ENCODE measurements at places on chromosomes 6 and 20. TPM values are rescaled to one million over a fixed set of nuclear protein-coding genes. Genes with fewer than 3 reads are reported as not detected.

GRCh38 chr6:156776470-156776839 is 723 bp upstream of the ARID1B start:
- no peak for DNase-seq

GRCh38 chr20:40087496-40087895 is 601.5 kb downstream of the MAFB start:
- no peak for DNase-seq

GRCh38 chr20:51484831-51485230 is 57.7 kb downstream of the NFATC2 start:
- DNase-seq, result no peak

DNA sequence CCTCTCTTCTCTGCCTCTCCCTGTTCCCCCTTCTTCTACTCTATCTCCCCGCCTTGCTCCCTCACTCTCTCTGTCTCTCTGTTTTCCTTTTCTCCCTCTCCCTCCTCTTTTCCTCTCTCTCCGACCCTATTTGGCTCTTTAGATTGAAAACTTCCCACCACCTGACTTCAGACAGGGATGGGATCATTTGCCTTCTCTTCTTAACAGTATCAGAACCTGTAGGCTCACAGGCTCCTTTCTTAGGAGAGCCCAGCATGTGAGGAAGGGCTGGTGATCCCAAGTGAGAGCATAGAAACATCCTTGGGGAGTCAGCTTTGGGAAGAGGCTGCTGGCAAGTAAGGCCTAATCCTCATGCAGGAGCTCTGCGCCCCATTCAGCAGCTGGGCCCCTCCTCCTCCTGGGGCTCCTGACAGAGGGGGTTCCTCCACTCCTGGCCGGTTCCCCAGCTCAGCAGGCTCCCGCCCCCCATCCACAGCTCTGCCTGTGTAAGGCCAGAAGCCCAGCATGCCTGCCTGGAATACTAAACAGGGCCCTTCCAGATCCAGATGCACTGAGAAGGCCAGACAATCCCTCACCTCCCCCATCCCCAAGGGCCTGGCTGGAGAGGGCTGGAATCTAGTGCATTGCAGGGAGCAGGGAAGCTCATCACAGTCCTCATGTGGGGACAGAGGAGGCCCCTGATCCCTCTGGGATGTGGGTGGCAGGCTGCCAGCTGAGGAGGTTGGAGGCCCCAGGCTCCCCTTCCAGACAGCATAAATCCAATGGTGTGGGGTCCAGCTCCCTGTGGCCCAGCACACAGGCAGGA is 93.4 kb downstream of the PTPRT start:
- DNase-seq, result no peak

- no peak for DNase-seq
These were observed 12.3 kb downstream of the MAP3K7 start for GRCh38 chr6:90574610-90575009.

DNA sequence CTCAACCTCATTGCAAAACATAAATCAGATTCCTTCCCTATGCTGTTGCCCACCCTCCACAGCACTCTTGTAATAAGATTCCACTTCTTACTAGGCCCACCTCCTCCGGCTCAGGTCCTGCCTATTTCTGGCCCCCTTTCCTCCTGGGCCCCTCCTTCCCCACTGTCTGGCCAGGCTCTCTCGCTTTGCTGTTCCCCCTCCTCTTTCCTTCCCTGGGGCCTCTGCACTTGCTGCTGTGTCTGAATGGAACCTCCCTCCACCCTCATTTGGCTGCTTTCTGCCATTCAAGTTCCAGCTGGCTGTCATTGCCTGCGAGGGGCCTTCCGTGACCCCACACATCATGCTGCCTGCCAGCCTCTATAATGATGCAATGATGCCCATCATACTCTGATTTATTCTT is 38.9 kb downstream of the ARHGAP40 start:
- no peak for DNase-seq

DNA sequence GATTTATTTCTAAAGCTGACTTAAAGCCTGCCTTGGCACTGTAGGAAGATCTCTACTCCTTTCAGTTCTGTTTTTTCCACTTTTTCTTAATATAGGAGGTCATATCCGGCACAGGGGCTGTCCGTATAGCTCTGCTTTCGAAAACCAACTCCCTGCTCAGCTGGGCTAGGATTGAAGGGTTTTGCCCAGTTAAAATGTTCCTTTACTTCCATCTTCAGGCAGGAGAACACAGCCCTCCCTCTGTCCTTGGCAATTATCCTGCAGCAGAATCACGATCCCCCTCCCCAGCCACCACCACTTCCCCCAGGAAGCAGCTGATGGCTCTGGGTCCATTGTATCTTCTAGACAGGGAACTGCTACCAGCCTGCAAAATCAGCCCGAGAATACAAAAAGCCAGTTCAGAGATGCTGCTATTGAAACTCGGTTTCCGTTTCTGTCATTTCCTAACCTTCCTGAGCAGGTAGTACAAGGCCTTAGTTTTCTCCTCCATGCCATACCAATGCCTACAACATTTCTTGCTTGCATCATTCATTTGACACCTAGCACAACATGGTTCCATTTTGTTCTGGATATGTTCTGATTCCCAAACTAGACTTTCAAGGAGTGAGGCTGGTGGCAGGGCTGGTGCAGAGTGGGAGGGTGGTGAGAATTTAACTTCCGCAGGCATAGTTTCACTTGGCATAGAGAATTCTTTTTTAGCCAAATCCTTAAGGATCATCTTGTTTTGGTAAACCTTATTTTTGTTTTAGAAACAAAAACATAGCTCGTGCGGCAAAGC is 53.9 kb downstream of the FAM50B start:
- no peak for DNase-seq

DNA sequence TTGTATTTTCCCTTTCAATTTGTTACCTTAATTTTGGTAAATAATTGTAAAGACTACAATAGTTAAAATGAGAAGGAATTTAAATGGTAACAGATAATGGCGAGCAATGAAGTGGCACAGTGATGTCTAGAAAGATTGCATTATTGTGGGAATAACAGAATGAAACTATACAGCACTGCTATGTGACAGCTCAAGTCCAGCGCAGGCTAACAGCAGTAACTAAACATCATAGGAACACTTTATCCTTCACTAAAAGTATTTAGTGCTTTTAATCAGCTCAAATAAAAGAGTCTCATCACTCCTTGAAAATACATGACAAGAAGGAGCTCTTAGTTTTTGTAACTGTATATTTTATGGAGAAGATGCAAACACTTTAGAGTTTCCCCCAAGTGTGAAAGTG is 190.8 kb downstream of the TENT5A start:
- DNase-seq, result no peak

DNA sequence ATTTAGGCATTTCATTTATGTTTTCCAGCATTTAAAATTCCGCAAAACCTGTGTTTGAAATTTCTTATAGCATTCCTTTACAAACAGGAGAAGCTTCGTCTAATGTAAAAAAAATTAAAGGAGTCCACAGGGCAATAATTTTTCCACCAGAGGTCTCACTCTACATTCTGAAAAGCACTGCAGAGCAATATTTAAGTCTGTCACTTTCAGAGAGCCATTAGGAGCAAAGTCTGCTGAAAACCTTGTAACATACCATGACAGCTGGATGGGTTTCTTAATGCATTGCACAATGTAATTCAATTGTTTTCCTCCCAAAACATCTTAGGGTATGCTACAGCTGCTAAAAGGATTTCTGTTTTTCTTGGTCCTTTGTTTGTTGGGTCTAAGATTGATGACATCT is 18.0 kb downstream of the BAG2 start:
- DNase-seq, result no peak

DNA sequence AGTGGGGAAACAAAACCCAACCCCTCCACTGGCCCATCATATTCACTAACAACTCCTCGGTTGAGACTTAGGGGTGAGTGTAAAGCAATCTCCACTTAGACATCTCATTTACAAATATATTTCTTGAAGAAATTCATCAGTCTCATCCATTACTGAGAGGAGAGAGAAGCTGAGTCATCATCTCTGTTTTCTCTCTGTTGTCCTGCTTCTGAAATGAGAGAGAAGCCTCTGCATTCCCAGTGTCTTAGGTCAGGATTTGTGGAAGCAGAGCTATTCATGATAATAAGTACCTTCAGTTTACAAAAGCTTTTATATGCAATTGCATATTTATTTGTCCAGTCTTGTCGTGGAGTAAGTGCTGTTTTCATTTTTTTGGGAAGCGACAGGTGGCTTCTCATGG is 879 bp downstream of the MEP1A start:
- DNase-seq, result no peak

DNA sequence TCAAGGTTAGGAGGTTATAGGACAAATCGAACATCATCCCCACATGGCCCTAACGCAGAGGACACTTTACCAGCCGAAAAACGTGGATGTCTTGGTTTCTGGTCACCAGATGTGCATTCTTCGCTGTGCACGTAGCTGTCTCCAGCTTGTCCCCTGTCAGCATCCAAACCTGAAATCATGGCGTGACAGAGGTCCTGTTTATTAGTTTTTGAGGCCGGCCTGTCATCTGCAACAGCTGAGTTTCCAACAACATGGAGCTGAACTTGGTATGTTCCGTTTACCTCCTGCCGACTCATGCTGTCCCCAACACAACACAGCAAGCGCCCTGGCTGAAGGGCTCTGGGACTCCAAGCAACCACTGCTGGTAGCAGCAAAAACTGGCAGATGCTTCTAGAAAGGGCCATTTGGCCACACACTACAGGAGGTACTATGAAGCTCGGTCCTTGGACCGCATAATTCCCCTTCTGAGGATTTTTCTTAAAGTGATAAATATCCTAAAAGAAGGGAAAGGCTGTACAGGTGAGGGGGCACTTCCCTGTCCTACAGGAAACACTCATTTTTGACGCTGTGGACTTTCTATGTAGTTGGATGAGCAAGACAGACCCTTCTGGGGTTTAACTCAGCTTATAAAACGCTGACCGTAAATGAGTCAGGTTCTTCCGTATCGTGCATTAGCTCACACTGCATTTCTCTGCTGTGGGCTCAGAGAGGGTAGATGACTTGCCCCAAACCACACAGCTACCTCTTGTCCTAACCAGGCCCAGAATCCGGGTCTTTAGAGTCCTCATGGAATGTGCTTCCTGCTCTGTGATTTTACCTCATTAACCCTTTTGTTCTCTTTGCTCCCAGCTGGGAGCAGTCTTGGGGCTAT is 79.7 kb upstream of the NFATC2 start:
- no peak for DNase-seq

DNA sequence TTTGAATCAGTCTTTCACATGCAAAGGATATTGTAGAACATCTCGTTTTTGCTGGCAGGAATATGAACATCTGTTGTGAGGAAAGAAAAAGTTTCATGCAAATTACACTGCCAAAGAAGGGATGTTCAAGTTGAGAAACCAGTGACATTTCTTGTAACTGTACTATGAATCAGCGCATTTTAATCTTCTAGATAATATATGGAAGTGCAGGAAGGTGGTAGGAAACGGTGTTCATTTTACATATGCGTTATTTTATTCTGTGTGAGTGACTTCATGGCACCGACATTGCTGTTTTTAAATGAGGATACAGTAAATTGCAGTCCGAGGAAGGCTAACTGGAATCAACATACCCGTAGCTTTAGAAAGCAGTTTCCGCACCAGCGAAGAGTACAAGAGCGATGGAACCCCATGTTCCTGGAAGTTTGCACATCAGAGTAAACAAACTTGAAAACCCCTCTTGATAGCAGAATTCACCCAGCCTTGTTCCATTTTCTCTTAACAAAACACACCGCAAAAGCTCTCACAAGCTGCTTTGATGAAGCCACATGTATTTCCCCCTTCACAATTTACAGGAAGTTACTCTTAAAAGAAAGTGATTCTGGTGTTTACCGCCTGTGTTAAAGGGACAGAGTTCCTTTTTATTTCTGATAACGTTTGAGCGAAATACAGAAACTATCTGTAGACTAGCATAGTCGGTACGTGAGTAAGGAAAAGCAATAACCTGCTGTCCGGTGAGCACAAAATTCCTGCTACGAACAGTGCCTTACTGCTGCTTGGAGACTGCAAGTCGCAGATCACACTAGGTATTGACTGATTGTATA is 11.5 kb downstream of the PRDM1 start:
- no peak for DNase-seq

GRCh38 chr6:23535101-23535500 is 590.9 kb upstream of the NRSN1 start:
- DNase-seq, result no peak

GRCh38 chr20:37228656-37229055 is 33.0 kb downstream of the GHRH start:
- peak; percentile 28 for DNase-seq

DNA sequence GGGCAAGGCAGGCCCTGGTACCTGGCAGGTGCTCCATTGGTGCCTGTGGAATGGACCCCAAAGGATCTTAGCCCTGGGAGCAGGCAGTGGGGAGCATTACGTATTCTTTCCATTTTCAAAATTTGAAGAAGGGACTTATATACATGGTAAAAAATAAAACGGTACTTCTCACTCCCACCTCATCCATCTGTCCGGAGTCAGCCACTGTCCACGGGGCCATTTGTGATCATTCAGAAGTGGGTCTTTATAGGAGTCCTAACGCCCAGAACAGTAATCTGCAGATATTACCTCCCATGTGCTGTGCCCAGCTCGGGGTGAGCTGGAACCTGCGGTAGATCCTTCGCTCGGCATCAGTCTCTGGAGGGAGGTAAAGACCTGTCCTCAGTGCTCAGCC is 110.4 kb downstream of the SYCP2 start:
- no peak for DNase-seq

GRCh38 chr6:47203266-47203937 is 106.3 kb downstream of the TNFRSF21 start:
- no peak for DNase-seq

DNA sequence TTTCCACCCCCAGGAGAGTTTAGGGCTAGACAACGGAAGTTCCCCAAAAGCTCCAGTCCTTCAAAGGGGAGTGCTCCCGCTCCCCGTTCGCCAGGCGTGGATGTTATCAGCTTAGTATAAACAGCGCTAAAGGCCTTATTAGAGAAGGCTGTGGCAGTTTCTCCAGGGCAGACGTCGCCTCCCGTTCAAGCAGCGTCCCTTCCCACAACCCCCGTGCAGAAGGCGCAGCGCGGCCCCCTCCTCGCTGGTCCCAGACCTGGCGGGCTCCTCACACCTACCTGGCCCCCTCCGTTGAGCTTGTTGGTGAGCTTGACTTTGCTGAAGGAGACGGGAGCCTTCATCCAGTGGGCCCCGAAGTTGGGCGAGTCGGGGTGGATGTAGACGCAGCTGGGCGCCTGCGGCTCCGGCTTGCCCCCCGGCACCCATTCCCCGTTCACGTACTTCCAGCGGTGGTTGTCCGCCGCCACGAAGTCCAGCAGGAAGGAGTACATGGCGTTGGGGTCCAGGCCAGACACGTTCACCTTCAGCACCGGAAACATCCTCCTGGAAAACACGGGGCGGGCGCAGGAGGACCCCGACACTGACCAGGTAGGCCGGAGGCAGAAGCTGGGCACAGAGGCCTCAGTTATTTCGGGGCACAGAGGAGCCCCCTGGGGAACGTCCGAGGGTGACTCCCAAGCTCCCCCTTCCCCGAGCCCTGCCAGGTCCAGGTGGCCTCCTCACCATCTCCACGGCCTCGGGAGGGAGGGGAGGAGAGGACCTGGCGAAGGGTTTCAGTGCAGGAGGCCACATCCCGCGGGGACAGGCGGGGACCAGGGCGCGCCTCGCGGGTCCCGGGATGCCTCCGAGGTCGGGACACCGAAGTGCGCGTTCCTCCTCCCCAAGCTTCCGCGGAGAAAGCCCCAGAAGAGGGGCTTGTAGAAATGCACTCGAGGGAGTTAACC is 1.1 kb downstream of the TBXT start:
- no peak for DNase-seq

PCNA gene
- 28.0 TPM for total RNA-seq

NR2E1 gene
- total RNA-seq, result not detected

IL17F gene
- total RNA-seq, result not detected

WFDC10A gene
- total RNA-seq, result not detected

AGPAT4 gene
- total RNA-seq, result 2.2 TPM

HLA-DOA gene
- 1.8 TPM for total RNA-seq

CALHM4 gene
- not detected for total RNA-seq

SIRPB2 gene
- total RNA-seq, result 3.2 TPM

POPDC3 gene
- total RNA-seq, result 56.9 TPM

BANF2 gene
- total RNA-seq, result not detected

MAP3K4 gene
- total RNA-seq, result 37.1 TPM

GLP1R gene
- 7.5 TPM for total RNA-seq

GGTLC1 gene
- not detected for total RNA-seq
